ENCODE measurements at places on chromosomes 6 and 20. TPM values are rescaled to one million over a fixed set of nuclear protein-coding genes. Genes with fewer than 3 reads are reported as not detected.

Gene LY6G6C
- not detected for total RNA-seq

Gene OXT
- total RNA-seq, result not detected

Gene WFDC10B
- total RNA-seq, result not detected

Gene TFAP2A
- 0.72 TPM for total RNA-seq

Gene OPRL1
- 0.36 TPM for total RNA-seq

Gene SPATS1
- total RNA-seq, result not detected

Gene LY6G5B
- 2.2 TPM for total RNA-seq

Gene GABRR2
- total RNA-seq, result under 0.01 TPM

Gene SGK2
- not detected for total RNA-seq

Gene DEFB124
- not detected for total RNA-seq

Gene MPIG6B
- not detected for total RNA-seq

Gene CLDN20
- not detected for total RNA-seq

Gene TRIM15
- not detected for total RNA-seq

Gene LHFPL5
- not detected for total RNA-seq

Gene PCSK2
- total RNA-seq, result not detected

Gene HSP90AB1
- total RNA-seq, result 1,307 TPM

Gene IYD
- total RNA-seq, result not detected

Gene NRSN1
- total RNA-seq, result not detected

Gene TAF11
- 24.2 TPM for total RNA-seq

Gene SAPCD1
- not detected for total RNA-seq

Gene NUS1
- 11.8 TPM for total RNA-seq

Gene PTCRA
- total RNA-seq, result not detected

Gene SLC25A27
- 0.28 TPM for total RNA-seq
